ENCODE measurements at places on chromosomes 7 and 10.

DNA sequence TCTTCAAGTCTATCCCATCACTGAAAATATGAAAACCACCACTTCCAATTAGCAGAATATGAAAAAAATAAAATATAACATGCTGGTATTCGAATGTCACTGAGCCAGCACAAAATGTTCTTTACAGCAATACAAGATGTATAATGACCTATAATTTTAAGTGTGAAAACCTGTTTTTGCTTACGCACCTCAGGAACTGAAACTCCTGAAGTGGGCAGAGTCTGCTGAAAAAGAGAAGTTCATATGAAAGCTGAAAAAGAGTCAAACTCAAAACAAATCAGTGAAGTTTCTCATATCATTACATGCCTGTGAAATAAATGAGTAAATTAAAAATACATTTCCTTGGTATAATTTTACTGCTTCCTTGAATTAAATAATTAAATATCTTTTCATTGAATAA, 272.5 kb downstream of the DGKB start:
- ATAC-seq, result no peak

DNA sequence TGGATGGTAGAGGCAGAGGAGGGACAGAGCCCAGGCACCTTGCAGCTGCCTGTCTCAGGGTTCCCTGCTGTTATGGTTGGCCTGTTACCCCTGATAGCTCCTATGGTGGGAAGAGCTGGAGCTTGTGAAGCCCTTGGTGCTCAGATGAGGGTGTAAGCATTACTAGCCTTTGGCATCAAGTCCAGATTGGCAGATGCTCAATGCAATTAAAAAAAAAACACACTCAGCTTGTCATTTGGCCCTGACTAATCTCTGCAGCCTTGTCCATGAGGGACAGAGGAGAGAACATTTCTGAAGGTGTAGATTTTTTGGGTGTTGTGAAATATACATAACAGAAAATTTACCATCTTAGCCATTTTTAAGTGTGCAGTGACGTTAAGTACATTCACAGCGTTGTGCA, 86.3 kb downstream of the PLPP4 start:
- ATAC-seq, result no peak

GRCh38 chr7:6730343-6730633, 23.5 kb upstream of the ZNF12 start:
- ATAC-seq, result peak; percentile 67

DNA sequence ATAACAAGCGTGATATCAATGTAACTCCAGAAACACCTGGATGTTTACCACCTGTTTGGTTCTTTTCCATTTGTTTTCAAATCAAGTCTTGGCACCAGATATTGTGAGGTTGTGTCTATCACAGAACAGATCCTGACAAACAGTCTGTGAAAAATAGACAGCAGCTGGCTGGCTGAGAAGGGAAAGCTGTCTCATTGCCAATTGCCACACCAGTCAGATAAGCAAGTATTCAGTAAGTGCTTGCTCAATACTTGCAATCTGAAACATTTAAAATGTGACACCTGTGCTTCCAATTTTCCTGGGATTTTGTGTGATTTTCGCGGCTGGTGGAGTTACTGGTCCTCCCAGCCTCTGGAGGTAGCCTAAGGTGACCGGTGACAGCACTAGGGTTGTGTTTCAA, 147.9 kb upstream of the MYO3A start:
- no peak for ATAC-seq

DNA sequence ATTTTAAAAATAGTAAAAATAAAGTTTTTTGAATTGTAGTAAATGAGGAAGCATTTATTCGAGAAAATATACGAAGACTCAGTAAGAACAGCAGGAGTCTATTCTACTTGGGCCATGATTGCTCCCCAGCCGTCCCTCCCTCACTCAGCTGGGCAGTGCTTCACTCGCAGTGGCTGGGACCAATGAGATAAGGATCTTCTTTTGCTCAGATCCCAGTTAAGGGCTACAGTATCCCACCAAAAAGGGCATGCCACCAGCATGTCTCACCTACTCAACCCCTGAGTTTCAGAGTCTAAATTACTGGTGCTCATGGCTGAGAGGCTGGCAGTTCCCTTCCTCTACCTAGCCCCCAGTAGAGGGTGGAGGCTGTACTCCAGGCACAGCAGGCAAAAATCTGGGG, 455.7 kb upstream of the PFKP start:
- no peak for ATAC-seq

- ATAC-seq, result no peak
Measured at GRCh38 chr10:21166557-21167287, 269.6 kb upstream of the NEBL start.

GRCh38 chr7:1758028-1758858, 88.2 kb downstream of the ELFN1 start:
- ATAC-seq, result peak; percentile 75

GRCh38 chr7:137296576-137296975, 47.0 kb downstream of the PTN start:
- ATAC-seq, result no peak

DNA sequence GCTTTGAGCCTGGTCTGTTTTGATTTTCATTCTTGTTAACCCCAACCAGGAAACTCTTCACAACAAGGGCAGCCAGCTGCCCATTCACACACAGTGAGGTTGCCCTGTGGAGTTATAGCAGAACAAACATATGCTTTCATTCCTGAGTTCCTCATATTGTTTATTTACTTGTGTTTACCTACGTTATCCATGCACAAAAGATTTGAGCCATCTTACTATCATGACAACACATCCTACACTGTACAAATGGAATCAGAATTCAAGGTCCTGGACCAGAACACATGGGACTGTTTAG, 21.7 kb upstream of the BMPER start:
- no peak for ATAC-seq

- ATAC-seq, result no peak
Measured at GRCh38 chr7:66454600-66455225, 174.0 kb upstream of the KCTD7 start.

- ATAC-seq, result no peak
Measured at GRCh38 chr10:63343476-63343875, 122.3 kb downstream of the JMJD1C start.

- no peak for ATAC-seq
Measured at GRCh38 chr10:63901228-63901627, 380.0 kb downstream of the REEP3 start.

- no peak for ATAC-seq
Measured at GRCh38 chr7:67553378-67553777, 556.7 kb downstream of the TYW1 start.

DNA sequence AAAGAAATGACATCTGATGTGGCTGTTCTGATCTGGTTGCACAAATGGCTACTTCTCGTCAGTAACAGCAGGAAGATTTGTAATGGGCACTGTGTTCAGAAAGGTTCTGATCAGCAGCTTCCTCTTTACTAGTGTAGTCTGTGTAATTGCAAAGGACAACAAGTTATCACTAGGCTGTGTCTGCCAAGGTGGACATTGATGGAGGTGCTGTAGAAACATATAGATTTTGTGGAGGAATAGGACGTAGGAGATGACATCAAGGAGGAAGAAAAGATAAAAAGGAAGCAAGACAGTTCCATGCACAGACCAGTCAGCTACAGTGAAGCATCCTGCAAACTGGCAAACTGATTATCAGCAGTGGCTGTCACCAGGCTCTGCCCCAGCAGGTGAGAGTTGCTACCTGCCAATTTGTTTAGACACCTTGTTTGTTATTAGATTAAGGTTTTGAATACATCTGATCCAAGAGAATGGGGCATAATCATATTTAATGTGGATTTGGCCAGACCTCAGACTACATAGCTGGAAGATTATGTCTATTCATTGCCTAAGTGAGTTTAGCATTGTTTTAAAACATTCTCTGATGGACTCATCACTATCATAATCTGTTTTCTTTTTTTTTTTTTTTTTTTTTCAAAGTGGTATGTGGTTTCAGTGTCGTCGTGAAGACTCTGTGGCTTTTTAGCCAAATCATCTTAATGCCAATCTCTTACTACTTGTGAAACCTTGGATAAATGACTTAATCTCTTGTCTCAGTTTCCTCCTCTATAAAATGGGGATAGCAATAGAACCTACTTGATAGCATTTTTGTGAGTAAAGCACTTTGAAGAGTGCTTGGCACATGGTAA, 417.9 kb upstream of the LRGUK start:
- peak; percentile 54 for ATAC-seq

- ATAC-seq, result no peak
Measured at GRCh38 chr7:54961391-54961790, 57.4 kb upstream of the EGFR start.

- no peak for ATAC-seq
Measured at GRCh38 chr10:22386503-22386902, 41.2 kb downstream of the SPAG6 start.

- ATAC-seq, result peak; percentile 97
Measured at GRCh38 chr10:77837248-77837924, 89.2 kb downstream of the DLG5 start.

GRCh38 chr10:108620821-108621534, 1302.3 kb downstream of the XPNPEP1 start:
- ATAC-seq, result no peak

DNA sequence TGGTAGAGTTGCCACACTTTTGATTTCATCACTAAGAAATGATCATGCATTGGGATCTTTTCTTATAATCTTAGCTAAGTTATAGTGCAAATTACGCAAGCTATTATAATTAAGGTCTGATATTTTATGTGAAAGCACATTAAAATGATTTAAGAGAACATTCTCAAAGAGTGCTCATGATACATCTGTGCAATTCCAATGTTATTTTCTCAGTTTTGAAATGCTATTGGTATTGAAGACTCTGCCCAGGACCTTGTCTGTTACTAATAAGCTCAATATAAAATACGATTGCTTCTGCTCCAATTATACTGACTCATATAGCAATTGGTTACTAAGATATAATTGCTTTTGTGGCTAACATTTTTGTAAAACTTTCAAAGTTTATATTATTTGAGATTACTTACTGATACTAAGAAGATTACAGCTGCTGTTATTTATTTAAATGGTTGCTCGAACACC, 180.9 kb downstream of the ADAM12 start:
- ATAC-seq, result peak; percentile 26

- ATAC-seq, result peak; percentile 46
Measured at GRCh38 chr7:93044147-93044810, 73.5 kb downstream of the SAMD9 start.

- no peak for ATAC-seq
Measured at GRCh38 chr10:78780551-78780961, 288.2 kb upstream of the ZMIZ1 start.

GRCh38 chr10:5840314-5841307, 27.4 kb upstream of the GDI2 start:
- no peak for ATAC-seq

DNA sequence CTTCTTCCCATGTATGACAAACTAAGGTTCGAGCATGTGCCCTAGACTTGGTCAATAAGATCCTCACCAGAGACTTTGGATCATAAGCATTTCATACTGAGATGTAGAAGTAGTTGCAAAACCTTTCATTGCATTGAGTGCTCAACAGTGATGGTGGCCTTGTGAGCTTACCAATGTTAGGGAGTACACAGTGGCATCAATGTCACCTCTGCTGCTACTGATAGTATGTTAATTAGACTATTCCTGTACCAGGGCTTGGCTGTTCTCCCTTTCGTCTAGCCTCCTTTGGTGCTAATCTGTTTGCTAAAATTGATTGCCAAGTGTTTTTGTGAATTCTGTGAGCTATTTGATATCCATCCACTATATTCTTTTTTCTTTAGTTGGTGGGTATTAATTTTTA, 264.5 kb upstream of the SEMA3C start:
- ATAC-seq, result no peak

- ATAC-seq, result no peak
Measured at GRCh38 chr10:35074266-35074665, 15.9 kb downstream of the CUL2 start.

DNA sequence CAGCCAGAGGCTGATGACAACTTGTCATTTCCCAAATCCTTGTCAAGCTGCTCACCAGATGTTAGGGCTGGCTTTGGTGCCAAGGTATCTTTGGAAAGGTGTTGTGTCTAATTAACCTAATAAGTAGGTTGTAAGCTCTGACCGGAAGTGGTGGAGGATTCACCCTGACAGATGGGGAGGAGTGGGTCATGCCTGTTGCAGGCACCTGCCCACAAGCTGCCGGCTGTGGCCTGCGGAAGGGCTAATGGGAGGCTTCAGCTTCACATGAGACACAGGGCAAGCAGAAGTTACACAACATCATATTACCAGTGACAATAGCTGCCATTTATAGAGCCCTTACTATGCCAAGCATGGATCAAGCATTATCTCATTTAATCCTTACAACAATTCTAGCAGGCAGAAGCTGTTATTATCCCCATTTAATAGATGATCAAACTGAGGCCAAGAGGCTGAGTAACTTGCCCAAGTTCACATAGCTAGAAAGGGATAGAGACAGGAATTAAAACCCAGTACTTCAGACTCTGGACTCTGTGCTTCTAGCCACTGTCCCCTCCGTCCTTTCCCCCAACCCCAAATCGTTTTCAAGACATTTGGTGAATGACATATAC, 63.1 kb upstream of the DUSP5 start:
- no peak for ATAC-seq

GRCh38 chr10:17661510-17661909, 17.6 kb downstream of the STAM start:
- no peak for ATAC-seq

- no peak for ATAC-seq
Measured at GRCh38 chr7:47671358-47671757, 89.4 kb upstream of the TNS3 start.

DNA sequence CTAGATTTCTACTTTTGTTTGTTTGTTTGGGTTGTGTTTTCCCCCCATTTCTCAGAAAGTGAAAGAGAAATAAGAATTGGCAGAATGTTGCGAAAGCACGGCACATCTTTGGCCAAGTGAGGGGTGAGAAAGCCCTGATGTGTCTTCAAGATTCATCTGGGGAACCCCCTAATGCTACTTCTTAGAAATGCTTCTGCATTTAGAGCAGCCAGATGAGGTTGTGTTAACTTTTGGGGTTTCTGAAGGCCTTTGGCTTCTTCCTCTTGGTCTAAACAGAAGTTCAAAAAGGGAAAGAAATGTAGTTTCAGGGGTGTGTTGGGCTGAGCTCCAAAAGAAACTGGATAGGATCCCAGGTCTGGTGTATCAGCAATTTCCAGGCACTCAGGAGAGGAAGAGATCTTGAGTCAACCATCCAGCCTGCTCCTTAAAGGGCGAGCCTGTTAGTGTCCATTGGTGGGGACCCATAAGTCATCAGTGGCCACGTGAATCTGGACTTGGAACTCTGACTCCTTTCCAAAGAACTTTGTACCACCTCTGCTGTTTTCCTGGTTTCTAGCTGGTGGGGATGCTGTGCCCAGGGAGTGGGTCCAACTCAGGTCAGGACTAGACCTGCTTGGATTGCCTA, 6.5 kb downstream of the DUSP5 start:
- ATAC-seq, result peak; percentile 8

GRCh38 chr10:126160971-126161630, 227.2 kb downstream of the ADAM12 start:
- peak; percentile 31 for ATAC-seq
